ENCODE measurements at places on chromosomes 11 and 22.

- DNase-seq: no peak
These were observed 222.3 kb downstream of the ETS1 start for GRCh38 chr11:128365044-128365443.

GRCh38 chr22:29388759-29389090, 355 bp upstream of the AP1B1 start:
- no peak for DNase-seq

DNA sequence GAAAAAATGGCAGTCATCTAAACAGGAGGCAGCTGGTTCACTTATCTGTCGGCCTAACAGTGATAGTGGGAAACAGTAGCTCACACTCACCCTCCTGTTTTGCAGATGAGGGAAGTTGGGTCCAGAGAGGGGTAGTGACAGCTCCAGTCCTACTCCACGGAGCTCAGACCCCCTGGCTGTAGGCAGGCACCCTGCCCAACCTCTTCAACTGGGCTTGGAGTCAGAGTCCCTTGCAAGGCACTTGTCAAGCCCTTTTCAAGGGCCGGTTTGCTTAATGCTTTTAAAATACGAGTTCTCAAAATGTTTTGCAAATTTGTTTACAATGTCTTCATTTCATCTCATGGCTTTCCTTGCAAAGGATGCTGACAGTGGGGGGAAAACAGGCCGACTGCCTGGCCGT, 75.1 kb downstream of the BMAL1 start:
- no peak for DNase-seq

GRCh38 chr22:42178910-42179519, 48.4 kb upstream of the CYP2D6 start:
- no peak for DNase-seq

DNA sequence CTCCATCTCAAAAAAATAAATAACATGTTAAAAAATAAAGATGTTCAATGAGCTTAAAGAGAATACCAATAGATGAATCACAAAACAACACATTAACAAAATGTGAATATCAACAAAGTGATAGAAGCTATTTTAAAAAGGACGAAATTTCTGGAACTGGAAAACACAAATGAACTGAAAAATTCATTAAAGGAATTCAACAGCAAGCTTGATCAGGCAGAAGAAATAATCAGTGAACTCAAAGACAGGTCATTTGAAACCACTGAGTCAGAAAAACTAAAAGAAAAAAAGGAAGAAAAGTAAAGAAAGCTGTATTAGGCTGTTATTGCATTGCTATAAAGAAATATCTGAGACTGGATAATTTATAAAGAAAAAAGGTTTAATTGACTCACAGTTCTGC, 7.0 kb upstream of the MTMR2 start:
- no peak for DNase-seq

DNA sequence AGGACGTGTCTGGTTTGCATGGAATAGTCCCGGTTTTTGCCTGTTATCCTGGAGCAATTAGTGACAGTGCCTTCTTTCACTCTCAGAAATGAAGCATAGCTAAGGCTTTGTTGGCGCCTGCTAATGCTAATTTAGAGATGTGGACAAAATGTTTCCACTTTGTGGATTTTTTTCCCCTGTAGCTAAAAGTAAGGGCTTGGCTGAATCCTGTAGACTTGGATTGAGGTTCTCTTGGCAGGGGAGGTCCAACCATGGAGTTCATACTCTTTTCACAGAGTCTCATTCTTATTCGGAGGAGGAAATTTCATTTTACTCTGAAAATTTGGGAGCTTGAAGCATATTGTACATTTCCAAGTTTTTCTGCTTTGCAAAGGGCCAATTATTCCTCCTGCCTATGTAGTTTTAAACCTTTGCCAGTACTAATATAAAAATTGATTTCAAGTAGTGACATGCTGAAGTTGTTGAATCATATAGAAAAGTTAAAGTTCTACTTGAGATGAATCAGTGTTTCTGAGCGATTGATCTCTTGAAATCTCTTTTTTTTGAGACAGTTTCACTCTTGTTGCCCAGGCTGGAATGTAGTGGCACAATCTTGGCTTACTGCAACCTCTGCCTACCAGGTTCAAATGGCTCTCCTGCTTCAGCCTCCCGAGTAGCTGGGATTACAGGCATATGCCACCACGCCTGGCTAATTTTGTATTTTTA, 20.0 kb downstream of the PPFIA1 start:
- no peak for DNase-seq

- no peak for DNase-seq
These were observed 278.2 kb downstream of the RAB38 start for GRCh38 chr11:87897071-87897470.

GRCh38 chr11:129743112-129743815, 72.4 kb upstream of the TMEM45B start:
- DNase-seq: no peak

DNA sequence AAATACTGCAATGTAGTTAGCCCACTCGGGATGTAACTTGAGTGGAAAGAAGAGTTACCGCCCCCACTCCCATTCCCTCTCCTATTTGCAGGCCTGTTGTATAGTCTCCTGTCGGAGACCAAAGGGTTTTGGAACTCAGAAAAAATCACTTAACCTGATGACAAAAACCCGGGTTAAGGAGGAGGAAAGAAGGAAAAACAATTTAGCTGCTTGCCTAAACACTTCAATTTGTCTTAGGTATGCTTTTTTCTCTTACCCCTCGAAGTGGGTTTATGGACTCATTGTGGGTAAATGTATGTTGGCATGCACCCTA, 2.2 kb downstream of the YAP1 start:
- DNase-seq: no peak

- DNase-seq: peak; percentile 58
These were observed 344 bp downstream of the IFT27 start for GRCh38 chr22:36775586-36775963.

DNA sequence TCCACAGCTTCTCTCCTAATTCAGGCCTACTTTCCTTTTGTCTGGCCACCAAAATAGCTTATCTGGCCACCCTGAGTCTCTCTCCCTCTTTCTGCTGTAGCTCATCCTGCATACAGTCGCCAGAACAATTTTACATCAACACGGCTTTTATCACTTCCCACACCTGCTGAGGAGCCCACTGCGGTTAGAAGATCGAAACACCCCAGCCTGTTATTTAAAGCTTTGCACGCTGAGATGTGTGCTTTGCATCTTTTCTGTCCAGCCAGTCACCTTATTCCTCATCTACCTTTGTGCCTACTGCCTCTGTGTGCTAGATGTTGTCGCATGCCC, 96.0 kb downstream of the COMMD9 start:
- DNase-seq: no peak

DNA sequence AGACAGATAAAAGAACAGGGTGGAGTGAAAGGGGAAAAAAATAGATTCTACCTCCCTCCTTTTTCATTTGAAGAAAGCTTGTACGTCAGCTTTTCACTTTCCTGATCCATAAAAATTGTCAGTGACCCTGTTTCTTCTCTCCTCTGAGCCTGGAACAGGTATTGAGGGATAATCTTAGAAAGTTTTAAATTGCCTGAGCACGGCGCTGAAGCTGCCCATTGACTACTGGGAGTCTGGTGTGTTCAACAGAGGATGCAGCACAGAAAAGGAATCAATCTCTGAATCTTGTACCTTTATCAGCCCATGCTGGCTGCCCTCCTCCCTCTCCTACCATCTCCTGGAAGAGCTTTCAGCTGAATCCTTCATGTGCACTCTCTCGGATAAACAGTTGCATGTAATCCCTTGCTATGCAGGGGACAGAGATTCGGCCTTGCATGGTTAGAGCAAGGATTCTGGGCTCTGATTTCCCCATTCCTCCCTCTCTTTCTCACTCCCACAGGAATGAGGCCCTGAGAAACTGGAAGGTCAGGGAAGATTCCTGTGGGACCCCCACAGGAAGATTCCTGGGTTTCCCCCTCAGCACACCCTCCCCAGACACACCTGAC, 162.4 kb upstream of the SYN3 start:
- no peak for DNase-seq

GRCh38 chr11:70545610-70545912, 147.2 kb downstream of the CTTN start:
- no peak for DNase-seq

DNA sequence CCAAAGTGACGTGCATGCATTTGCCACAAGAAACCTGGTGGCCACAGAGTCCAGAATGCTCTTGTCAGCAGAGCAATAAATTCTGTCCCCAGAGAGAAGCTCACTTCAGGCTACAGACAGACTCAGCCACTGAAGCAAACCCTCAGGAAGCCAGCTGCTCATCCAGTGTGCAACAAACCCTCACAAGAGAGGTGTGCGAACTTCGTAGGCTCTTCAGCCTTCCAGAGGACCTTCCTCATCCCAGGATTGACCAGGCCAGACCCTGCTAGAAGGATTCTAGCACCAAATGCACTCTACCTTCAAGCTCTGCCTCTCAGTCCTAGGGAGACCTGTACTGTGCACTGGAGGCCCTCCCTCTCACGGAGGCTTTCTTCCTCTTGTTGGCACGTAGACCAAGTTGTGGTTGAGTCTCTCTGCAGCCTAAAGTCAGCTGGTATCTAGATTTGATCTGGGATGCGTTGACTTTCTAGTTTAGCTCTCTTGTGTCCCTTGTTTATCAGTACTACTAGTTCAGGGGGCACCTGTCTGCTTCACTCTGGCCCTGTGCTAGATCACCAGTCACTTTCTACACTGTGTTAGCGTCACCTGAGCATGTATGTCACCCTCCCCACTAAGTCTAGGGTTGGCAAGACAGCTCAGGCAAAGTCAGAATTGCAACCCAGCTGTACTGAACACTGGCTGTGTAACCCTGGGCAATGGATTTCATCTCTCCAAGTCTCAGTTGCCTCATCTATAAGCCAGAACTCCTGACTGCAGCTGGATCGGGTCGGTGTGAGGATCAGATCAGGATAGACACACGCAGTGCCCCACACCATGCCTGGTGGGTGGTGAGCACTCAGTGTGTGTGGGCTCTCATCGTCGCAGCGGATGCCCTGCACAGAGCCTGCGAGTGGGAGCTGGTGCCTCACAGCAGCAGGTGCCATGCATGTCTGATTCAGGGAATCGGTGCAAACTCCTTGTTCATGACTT, 22.1 kb upstream of the TMPRSS13 start:
- DNase-seq: no peak

- DNase-seq: no peak
These were observed 3.9 kb downstream of the ALDH3B2 start for GRCh38 chr11:67670316-67671210.

- DNase-seq: no peak
These were observed 471.1 kb upstream of the ANO3 start for GRCh38 chr11:25860677-25861450.

GRCh38 chr22:46029574-46030200, 52.7 kb upstream of the WNT7B start:
- DNase-seq: no peak

- DNase-seq: peak; percentile 93
These were observed 107.5 kb upstream of the SESN3 start for GRCh38 chr11:95338430-95338991.

DNA sequence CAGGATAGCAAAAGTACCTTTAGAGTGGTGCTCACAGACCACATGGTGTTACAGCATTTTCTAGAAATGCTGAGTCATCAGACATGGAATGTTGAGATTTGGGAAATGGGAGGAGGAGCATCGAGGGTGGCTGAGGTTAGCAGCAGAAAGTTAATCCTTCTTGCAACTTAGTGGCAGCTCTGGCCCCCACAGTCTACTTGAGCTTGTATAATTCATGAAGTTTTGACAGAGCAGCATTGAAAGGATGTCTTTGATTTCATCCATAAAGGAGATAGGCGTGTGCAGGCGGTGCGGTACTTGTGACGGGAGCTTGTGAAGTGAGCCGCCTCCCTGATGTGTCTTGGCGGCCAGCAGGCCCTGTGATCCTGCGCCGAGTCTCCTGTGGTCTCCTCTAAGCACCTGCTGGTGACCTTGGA, 330.5 kb downstream of the TBC1D22A start:
- DNase-seq: no peak

GRCh38 chr11:125229916-125230315, 65.4 kb downstream of the PKNOX2 start:
- DNase-seq: no peak

- DNase-seq: no peak
These were observed 859 bp upstream of the BIRC3 start for GRCh38 chr11:102316346-102316904.

GRCh38 chr11:65651589-65652510, 10.9 kb downstream of the RELA start:
- DNase-seq: no peak

DNA sequence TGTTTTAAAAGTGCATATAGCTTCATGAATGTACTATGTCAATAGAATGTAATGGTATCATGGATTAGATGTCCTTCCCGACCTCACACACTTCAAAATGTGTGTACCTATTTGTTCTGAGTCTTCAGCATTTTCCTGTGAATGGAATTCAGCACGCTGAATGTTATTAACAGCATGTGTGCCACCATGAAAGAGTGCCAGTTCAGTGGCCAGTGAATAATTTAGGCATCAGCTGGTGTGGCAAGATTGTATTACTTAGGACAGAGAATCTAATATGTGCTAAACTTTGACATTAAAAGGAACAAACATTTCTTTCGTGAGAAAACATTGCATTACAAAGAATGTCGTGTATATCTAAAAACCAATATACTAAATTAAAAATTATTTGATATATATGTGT, 46.4 kb downstream of the HIPK3 start:
- no peak for DNase-seq

Data from NCI-H1092 treated with DMSO at 0.1 percent for 48 hours (cell line).